Occipital lobe (tissue), 3 donors: ENCODE measurements at places on chromosomes 7 and 10. TPM values are rescaled to one million over a fixed set of nuclear protein-coding genes. Genes with fewer than 3 reads are reported as not detected.

- no peak for DNase-seq
Observed at GRCh38 chr10:70445718-70446657, 4.5 kb upstream of the NODAL start.

- DNase-seq: no peak
Observed at GRCh38 chr7:8363407-8364015, 69.9 kb upstream of the NXPH1 start.

GRCh38 chr7:30238721-30239441, 45.5 kb upstream of the ZNRF2 start:
- DNase-seq: peak; percentile 16

GRCh38 chr7:85565276-85565675, 378.4 kb upstream of the SEMA3D start:
- DNase-seq: no peak

DNA sequence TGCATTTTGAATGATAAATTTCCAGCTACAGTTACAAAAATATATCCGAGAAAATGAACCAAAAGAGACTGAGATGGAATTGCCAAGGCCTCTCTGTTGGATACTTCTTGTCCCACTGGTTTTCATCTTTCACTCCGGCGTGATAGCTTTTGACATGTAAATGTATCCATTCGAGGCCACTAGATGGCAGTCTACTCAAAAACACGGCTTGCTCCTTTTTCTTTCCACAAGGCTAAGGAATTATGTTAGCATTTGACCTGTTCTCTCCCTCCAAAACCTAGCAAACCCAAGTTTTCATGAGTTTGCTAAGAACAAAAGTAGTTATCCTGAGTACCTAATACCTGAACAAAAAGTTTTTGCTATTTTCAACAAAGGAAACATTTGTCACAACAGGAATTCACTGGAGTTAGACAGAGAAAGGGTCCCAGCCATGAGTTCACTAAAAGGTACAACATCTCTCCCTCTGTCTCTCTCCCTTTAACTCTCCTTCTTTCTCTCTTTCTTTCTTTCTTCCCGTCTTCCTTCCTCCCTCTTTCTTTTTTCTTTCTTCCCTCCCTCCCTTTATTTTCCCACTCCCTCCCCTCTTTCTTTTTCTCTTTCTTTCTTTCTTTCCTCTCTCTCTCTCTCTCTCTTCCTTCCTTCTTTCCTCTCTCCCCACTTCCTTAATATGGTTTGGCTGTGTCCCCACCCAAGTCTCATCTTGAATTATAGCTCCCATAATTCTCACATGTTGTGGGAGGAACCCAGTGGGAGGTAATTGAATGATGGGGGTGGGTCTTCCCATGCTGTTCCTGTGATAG, 207.9 kb upstream of the MYO3A start:
- DNase-seq: no peak

GRCh38 chr7:38068461-38068860, 109.6 kb upstream of the STARD3NL start:
- DNase-seq: no peak

- DNase-seq: no peak
Observed at GRCh38 chr7:6057316-6058129, 26.3 kb downstream of the ANKRD61 start.

DNA sequence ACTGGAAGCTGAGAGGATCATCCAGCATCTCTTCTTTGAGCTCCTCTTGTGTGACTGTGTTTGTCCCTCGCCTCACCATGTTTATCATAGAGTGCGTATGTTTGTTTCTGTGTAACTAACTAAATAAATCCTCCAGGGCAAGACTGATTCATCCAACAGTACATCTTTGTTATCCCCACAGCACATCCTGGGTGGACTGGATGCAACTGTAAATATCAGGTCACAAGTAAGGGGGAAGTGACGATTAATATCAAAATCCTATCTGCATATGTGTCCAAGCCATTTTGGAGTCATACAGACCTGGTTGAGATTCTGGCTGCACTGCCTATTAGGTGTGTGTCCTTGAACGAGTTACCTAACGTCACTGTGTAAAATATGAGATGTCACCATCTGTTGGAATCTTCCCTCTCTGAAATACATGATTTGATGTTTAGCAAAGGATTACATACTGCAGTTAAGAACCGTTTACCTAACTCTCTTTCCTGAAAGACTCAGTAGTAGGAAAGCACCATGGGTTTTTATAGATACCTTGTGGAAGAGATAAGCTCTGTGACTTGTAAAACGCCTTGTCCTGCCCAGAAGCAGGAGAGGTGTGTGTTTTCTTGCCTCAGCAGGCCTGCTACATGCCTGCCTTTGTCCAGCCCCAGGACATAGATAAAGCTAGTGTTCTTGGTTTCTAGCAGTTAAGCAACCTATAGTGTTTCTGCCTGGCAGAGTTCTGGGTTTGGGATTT, 25.8 kb downstream of the WBP1L start:
- DNase-seq: no peak

GRCh38 chr10:119991816-119992215, 99.3 kb downstream of the SEC23IP start:
- DNase-seq: no peak

Gene ZNF425
- 5.1 TPM for total RNA-seq

Gene ABCA13
- 0.16 TPM for total RNA-seq

Gene DEPP1
- 3.1 TPM for total RNA-seq
